ENCODE measurements at places on chromosomes 11 and 22. TPM values are rescaled to one million over a fixed set of nuclear protein-coding genes. Genes with fewer than 3 reads are reported as not detected.

FOLR1 gene
- 1.0 TPM for total RNA-seq

CCDC89 gene
- total RNA-seq = 0.73 TPM

CTSW gene
- 0.55 TPM for total RNA-seq

PANX2 gene
- total RNA-seq = 0.22 TPM

XKR3 gene
- total RNA-seq = not detected

DUSP8 gene
- total RNA-seq = 11.4 TPM

MYOD1 gene
- total RNA-seq = not detected

PRR5 gene
- 2.4 TPM for total RNA-seq

SPA17 gene
- 4.9 TPM for total RNA-seq

ABTB2 gene
- 7.3 TPM for total RNA-seq

ELMOD1 gene
- total RNA-seq = 0.71 TPM

CD151 gene
- total RNA-seq = 632 TPM

CALCA gene
- 0.85 TPM for total RNA-seq

ARHGEF17 gene
- total RNA-seq = 50.6 TPM

ZNF280A gene
- not detected for total RNA-seq

GRM5 gene
- total RNA-seq = 0.05 TPM

NNMT gene
- 19.5 TPM for total RNA-seq

MYO7A gene
- total RNA-seq = 1.00 TPM

CYB5R2 gene
- 0.36 TPM for total RNA-seq

HSPB2 gene
- 24.0 TPM for total RNA-seq

CARD18 gene
- total RNA-seq = not detected

EHF gene
- total RNA-seq = 0.81 TPM

MS4A15 gene
- total RNA-seq = not detected

TUBGCP6 gene
- 16.2 TPM for total RNA-seq

CCDC87 gene
- 0.17 TPM for total RNA-seq

PHETA2 gene
- total RNA-seq = 2.4 TPM

RAB36 gene
- total RNA-seq = 0.45 TPM

FOLH1 gene
- total RNA-seq = 0.61 TPM

APOL4 gene
- total RNA-seq = not detected

OOSP2 gene
- total RNA-seq = not detected

SPTBN2 gene
- total RNA-seq = 1.5 TPM

CYP2R1 gene
- total RNA-seq = 6.9 TPM

SLC22A6 gene
- not detected for total RNA-seq

OLFML1 gene
- total RNA-seq = 4.6 TPM

SHISAL1 gene
- 0.15 TPM for total RNA-seq

YPEL1 gene
- 5.4 TPM for total RNA-seq

OR52B4 gene
- not detected for total RNA-seq

CHADL gene
- total RNA-seq = 24.9 TPM

MMP27 gene
- total RNA-seq = not detected

NECTIN1 gene
- 22.8 TPM for total RNA-seq

TCN2 gene
- 10.6 TPM for total RNA-seq

ROBO4 gene
- 29.6 TPM for total RNA-seq

DDX17 gene
- total RNA-seq = 207 TPM

BIK gene
- 0.57 TPM for total RNA-seq

NUDT8 gene
- total RNA-seq = 66.9 TPM

TRIM6 gene
- 0.55 TPM for total RNA-seq

CARNS1 gene
- total RNA-seq = 26.6 TPM

C11orf87 gene
- 0.04 TPM for total RNA-seq

PATE1 gene
- total RNA-seq = not detected

GAS2L1 gene
- 11.9 TPM for total RNA-seq

WNT11 gene
- total RNA-seq = 5.1 TPM

MMP13 gene
- total RNA-seq = not detected

OR4B1 gene
- total RNA-seq = not detected

NRGN gene
- 1.6 TPM for total RNA-seq

TMEM132A gene
- total RNA-seq = 12.9 TPM

BCO2 gene
- 86.9 TPM for total RNA-seq

APOA4 gene
- total RNA-seq = not detected

APOL5 gene
- total RNA-seq = not detected

PANX3 gene
- total RNA-seq = not detected

OR1S1 gene
- not detected for total RNA-seq

All from heart right ventricle (tissue), 16 donors.